GM23248 (cell line): ENCODE measurements at places on chromosomes 7 and 10.

- no peaks in the 10 kb centered on the region; the same call in 1 of the 2 replicates for H3K27me3 ChIP-seq
- no peaks in the 10 kb centered on the region for H3K36me3 ChIP-seq
- H3K4me1 ChIP-seq, result no peaks in the 10 kb centered on the region
- no peak overlapping the region for H3K4me3 ChIP-seq
- no peak for DNase-seq
Measured at GRCh38 chr10:70779088-70779487, 6.1 kb downstream of the TBATA start.

DNA sequence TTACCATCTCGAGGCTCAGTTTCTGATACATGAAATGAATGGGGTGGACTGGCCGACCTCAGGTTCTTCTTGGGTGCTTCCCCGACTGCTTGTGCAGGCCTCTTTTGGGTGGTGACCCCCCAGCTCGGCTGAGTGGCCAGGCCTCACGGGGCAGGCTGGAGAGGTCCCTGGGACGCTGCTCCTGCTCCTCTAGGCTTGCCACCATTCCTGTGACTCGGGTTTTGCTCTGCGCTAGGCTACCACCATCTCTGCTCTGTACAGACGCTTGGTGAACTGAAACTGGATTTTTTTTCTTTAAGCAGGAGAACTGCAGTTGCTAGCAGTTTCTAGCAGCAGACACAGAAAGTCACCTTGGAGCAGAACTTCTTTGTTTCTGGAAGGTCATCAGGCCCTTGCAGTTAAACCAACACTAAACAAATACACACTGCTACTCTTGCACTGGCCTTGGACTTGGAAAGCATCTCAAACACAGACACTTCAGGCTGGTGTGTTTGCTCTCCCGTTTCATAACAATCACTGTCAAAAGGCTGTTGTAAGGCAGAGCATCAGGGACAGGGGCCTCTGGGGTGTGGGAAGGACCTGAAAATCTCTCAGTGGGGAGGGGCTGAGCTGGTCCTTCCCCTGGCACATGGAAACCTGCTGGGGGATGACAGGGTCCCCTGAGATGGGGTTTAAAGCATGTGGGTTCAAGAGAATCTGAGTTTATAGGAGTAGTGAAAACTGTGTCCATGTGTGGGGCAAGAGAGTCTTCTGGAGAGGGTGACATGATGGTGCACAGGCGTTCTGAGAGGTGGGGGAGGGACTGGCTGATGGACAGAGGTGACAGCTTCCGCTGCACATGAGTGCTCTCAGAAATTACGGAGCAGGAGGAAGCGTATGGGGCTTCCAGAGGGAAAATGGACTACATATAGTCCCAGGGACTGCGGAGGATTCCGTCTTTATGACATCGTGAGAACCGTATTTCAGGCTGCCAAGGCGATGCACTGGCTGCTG lies 35.0 kb upstream of the GIMAP8 start:
- no peaks in the 10 kb centered on the region for H3K4me1 ChIP-seq
- no peaks in the 10 kb centered on the region for H3K36me3 ChIP-seq
- H3K4me3 ChIP-seq, result no peak overlapping the region
- H3K27me3 ChIP-seq, result no peaks in the 10 kb centered on the region
- H3K27ac ChIP-seq, result no peak overlapping the region
- DNase-seq, result no peak

- no peak overlapping the region for H3K4me3 ChIP-seq
- H3K27ac ChIP-seq, result no peak overlapping the region
- no peaks in the 10 kb centered on the region for H3K36me3 ChIP-seq
- no peak for DNase-seq
Measured at GRCh38 chr7:37357637-37357996, 91.0 kb downstream of the ELMO1 start.

DNA sequence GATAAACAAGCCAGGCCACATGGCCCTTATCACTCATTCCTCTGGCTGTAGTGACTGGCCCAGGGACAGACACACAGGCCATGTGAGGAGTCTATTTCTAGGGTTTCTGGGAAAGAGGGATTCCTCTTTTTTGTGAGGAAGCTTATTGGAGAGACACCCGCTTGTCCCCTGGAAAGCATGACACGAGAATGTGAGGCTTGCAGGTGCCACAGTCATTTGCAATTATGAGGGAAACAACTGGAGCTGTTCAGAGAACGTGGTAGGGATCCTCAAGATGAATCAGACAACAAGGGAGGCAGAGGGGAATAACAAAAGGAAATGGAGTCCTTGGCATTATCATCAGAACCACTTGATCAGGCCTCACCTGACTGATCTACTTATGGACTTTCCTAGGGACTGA lies 64.5 kb downstream of the ADCYAP1R1 start:
- no peak overlapping the region for H3K4me3 ChIP-seq
- no peak for DNase-seq
- H3K27ac ChIP-seq, result no peak overlapping the region
- H3K36me3 ChIP-seq, result no peaks in the 10 kb centered on the region
